ENCODE measurements at places on chromosomes 7 and 10.

GRCh38 chr7:155918720-155919390 is 106.6 kb upstream of the SHH start:
- no peak for DNase-seq

DNA sequence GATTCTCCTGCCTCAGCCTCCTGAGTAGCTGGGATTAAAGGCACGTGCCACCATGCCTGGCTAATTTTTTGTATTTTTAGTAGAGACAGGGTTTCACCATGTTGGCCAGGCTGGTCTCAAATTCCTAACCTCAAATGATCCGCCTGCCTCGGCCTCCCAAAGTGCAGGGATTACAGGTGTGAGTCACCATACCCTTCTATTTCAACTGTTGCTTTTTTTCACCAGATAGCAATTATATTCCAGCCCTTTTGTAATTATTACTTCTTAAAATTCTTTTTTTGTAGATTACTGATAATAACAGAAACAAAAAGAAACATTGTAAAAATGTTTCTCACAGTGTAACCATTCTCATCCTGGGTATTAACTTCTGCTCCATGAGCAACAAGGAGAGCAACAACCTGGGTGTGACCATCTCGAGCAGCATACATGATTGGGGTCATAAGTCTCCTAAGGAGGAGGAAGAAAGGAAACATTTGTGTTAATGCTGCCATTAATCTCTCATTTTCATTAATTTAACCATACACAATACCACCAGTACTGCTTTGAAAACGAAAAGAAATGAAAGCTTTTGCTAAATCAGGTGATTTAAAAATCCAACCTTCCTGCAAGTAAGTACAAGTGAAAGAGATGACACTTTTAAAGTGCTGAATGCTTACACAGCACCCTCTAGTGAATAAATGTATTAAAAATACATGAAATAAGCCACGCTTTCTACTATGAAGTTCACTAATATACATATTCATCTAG is 41.8 kb downstream of the ASZ1 start:
- DNase-seq, result no peak

- DNase-seq, result no peak
Measured at GRCh38 chr7:66182920-66183319, 22.2 kb upstream of the TPST1 start.

- DNase-seq, result no peak
Measured at GRCh38 chr10:130737621-130738020, 573.9 kb downstream of the TCERG1L start.

- DNase-seq, result no peak
Measured at GRCh38 chr7:3068530-3068929, 24.9 kb upstream of the CARD11 start.

DNA sequence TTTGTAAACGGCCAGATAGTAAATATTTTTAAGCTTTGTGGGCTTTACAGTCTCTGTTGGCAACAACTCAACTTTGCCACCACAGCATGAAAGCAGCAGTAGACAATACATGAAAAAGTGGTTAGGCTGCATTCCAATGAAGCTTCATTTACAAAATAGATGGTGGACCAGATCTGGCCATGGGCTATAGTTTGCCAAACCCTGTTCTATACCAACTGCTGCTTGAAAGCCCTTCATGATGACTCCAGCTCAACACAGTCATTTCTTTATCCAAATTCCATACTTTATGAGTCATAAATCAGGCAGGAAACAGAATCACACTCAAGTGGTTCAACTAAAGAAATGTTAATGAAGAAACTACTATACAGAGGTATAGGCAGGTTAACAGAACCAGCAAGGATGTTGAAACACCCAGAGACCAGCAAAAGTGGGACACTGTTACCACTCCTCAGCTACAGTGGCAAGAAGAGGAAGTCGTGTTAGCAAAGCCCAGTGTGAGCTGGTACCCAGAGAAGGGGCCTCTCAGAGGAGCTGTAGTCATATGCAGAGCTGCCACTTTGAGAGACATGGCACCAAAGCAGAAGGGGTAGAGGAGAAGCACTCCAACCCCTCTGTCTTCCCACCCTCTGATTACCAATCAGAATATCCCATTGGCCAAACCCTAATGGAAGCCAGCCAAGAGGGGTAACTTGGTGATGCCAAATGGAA is 72.5 kb downstream of the PRLHR start:
- DNase-seq, result no peak

GRCh38 chr7:144445590-144445989 is 42.1 kb upstream of the NOBOX start:
- no peak for DNase-seq

DNA sequence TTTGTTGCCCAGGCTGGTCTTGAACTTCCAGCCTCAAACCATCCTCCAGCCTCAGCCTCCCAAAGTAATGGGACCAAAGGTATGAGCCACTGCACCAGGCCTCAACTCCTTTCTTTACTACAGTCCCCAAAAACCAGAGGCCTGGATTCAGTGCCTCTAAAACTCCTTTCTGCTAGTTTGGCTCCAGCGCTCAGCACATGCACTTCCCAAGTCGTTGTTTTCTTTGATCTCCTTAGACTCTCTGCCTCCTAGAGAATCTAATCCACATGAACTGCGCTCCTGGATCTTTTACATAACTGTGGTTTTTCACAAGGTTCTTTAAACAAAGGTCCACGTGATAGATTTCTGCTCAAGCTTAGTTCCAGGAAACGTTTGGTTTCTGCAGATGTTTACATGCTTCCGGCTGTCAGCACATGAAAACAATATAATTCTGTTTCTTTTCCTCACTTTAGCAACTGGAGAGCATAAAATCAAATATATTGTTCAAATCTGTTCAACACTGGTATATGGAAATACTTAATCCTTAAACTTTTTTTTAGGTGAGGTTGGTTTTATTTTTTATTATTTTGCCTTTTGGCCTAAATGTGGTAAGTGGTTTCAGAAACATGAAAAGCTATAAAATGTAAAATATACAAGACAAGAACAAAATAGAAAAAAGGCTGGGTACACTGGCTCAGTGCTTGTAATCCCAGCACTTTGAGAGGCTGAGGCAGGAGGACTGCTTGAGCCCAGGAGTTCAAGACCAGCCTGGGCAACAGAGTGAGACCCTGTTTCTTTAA is 270.5 kb upstream of the MKLN1 start:
- no peak for DNase-seq

GRCh38 chr7:132030086-132030568 is 473.7 kb upstream of the PODXL start:
- no peak for DNase-seq
